Immature natural killer cell (primary cell): ENCODE measurements at places on chromosomes 5 and 9.
A peak's percentile ranks its signal among the peaks of the same experiment; 100 is the strongest.

DNA sequence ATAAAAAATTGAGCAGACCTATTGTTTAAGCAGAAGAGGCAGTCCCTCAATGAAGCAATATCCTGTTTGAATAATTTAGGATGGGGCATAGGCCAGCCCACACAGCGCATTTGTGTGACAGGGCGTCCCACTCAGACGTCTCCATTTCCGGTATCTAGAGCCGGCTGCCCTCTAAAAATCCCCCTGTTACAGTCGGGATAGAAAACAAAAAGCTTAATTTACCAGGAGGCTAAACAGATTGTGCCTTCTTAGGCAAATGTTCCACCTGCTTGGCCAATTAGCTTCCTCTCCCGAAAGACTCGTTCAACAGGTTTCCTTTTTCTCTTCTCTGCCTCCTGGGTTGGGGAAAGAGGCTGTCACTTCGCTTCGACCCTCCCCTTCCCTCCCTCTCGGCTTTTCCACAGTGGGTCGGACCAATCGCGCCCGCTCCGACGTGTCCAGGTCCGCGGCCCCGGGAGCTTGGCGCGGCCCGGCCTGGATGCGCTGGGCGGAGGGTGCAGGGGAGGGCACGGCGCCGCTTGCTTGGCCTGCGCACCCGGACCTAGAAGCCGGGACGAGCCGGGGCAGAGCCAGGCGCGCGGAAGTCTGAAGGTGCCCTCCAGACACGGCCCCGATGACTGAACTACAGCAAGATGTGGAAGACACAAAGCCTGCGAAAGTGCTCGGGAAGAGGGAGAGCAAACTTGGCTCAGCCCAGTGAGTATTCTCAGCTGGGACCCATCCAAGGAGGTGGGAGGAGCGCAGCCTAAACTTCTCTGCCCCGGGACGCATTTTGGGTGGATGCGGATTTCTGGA lies at the start of gene GRAMD2B:
Gene GRAMD2B (plus strand): TSS at position 416 of the 795 bp plus-strand sequence. CDS start 198 bp downstream, at position 614.
- peak; percentile 72 for DNase-seq

GRCh38 chr5:92777421-92777820 lies 803.6 kb downstream of the NR2F1-AS1 start:
- DNase-seq: no peak

GRCh38 chr9:119050281-119050680 lies 319.0 kb downstream of the BRINP1 start:
- no peak for DNase-seq

GRCh38 chr9:126666155-126666803 lies 52.6 kb downstream of the LMX1B start:
- no peak for DNase-seq

- no peak for DNase-seq
These were observed 100.4 kb upstream of the FAM174A start for GRCh38 chr5:100434815-100435214.

DNA sequence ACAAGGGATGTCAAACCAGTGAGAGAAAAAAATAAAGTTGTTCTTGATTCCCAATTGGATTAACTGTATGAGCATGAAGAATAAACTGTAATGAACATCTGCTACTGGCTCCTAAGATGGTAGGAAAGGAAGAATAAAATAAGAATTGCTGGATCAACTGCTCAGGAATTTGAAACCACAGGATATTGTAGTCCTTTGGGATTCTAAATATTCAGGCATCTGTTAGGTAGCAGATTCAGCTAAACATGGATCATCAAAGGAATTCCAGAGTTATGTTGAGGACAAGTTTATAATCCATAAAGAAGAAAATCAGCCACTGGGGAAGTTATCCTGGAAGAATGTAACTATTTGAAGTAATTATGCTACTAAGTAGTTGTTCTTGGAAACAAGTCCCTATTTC lies 65.8 kb downstream of the ISL1 start:
- no peak for DNase-seq

GRCh38 chr5:64003966-64004365 lies 41.7 kb upstream of the HTR1A start:
- no peak for DNase-seq

DNA sequence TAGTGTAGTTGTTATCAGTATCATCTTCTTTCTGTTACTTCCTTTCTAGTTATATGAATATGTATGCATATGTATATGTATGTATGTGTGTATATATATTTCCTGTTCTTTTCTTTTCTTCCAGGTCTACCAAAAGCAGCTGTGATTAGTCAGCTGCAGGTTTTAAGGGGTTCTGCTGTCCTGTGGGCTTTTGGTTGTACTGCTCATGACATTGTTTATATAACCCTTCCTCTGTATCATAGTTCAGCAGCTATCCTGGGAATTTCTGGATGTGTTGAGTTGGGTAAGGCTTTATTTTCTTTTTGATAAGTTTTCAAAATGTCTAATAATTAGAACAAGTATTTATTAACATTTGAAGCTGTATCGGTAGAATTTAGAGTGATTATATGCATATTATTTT lies 23.2 kb downstream of the SLC27A6 start:
- DNase-seq: no peak

GRCh38 chr5:1007221-1007680 lies 1.4 kb upstream of the NKD2 start:
- DNase-seq: no peak

GRCh38 chr5:152855441-152855840 lies 450.4 kb upstream of the NMUR2 start:
- DNase-seq: no peak

GRCh38 chr5:139457653-139458306 lies 4.8 kb downstream of the ECSCR start:
- no peak for DNase-seq

DNA sequence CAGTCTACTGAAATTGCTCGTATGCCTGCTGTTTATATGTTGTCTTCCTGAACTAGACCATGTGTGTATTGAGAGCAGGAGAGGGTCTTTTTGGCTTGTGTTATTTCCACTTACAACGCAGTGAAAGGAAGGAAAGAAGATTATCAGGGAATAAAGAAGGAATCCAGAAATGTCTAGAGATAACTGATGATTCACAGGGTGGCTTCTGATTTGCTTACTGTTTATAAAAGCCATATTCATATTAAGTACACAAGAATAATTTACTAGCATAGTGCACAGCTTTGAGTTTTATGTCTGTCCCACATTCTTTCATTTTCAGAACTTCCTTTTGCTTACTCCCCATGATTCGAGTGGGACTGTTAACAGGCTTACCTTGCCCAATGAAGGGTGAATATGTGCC lies 72.1 kb downstream of the PRLR start:
- no peak for DNase-seq
